Renal cortical epithelial cell (primary cell): ENCODE measurements at places on chromosomes 2 and 18.

DNA sequence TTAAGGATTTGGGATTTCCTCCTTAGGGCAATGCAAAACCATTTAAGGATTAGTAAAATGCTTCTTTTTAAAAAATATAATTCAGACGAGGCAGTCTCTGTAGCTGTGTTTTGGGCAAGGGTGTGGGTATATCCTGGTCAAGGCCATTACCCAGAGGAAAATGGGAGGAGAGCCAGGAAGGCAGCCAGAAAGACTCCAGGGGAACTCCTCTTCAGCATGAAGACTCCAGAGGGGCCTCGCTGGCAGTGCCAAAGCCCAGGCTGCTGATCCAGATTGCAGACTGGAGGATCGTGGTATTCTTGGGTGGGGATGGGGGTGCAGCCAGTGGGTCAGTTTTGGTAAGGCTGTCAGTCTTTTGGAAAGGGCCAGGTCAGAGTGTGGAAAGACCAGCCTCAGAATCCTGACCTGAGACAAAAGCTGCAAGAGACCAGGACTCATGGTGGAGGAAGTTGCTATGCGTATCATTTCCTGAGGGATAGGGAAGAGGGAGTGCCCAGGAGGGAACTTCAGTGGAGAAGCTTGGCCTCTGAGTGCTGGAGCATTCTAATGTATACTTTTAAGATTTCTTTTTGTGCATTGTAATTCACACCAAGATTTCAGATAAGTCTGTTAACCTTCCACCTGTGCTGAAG lies 20.9 kb upstream of the RAB11FIP5 start:
- no peak for DNase-seq

- DNase-seq = no peak
These were observed 167.1 kb upstream of the DOK6 start for GRCh38 chr18:69233465-69234054.

GRCh38 chr2:165905854-165906253 lies 47.7 kb downstream of the TTC21B start:
- no peak for DNase-seq

- no peak for DNase-seq
These were observed 153.4 kb upstream of the CCDC150 start for GRCh38 chr2:196486146-196486545.

- peak; percentile 43 for DNase-seq
These were observed 14.8 kb downstream of the WDFY1 start for GRCh38 chr2:223930103-223930976.

DNA sequence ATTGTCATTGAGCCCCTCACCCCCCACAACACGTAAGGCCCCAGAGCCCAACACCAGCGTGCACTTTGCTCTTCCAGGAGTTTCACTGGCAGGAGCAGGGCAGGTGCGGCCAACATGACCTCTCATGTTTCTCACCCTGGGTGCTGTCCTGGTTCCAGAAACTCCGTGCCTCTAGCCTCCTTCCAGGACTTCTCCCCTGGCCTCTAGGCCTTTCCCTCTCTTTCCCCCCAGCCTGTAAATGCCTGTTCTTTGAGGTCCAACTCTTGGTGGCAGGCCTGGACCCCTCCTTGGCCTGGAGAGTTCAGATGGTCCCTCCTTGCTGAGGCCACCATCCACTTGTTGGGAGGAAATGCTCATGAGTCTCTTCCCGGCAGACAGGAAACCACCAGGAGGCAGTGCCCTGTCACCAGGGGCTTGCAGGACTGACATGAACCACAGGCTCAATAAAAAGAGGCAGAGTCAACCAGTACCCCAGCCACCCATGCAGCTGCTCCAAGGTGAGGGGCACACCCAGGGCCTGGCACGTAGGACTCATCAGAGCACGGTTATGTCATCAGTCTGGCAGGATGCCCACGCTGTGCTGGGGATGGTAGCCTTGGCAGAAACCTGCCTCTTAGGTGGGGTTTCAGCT lies 1.5 kb downstream of the MALL start:
- peak; percentile 41 for DNase-seq

- DNase-seq = no peak
These were observed 4.0 kb upstream of the ALLC start for GRCh38 chr2:3654011-3654410.

- no peak for DNase-seq
These were observed 40.5 kb downstream of the UPP2 start for GRCh38 chr2:158142165-158142564.

- DNase-seq = no peak
These were observed 696.1 kb downstream of the METTL4 start for GRCh38 chr18:1875219-1875618.

DNA sequence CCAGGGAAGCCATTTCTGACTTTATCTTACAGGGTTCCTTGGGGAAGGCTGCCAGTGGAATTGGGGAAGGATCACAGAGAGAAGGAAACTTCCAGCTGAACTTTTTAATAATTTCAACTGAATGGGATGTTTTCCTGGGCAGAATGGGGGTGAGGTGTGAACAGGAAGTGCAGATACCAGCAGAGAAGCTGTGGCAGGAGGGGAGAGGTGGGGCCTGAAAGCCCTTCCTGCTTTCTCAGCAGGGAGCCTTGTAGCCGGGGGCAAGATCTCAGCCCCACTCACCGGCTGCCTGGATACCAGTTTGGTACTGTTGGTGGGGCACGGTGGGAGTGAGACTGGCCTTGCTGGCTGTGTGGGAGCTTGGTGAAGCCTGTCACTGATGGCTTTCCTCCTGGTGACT lies 170.5 kb downstream of the ZBTB7C start:
- DNase-seq = no peak
